Lower lobe of right lung (tissue), 2 donors: ENCODE measurements at places on chromosomes 1 and 21. TPM values are rescaled to one million over a fixed set of nuclear protein-coding genes. Genes with fewer than 3 reads are reported as not detected.
A peak's percentile ranks its signal among the peaks of the same experiment; 100 is the strongest.

GRCh38 chr1:41902664-41903063, 16.1 kb downstream of the HIVEP3 start:
- DNase-seq = no peak

GRCh38 chr1:86706018-86706635, 1.8 kb downstream of the SH3GLB1 start:
- no peak for DNase-seq

DNA sequence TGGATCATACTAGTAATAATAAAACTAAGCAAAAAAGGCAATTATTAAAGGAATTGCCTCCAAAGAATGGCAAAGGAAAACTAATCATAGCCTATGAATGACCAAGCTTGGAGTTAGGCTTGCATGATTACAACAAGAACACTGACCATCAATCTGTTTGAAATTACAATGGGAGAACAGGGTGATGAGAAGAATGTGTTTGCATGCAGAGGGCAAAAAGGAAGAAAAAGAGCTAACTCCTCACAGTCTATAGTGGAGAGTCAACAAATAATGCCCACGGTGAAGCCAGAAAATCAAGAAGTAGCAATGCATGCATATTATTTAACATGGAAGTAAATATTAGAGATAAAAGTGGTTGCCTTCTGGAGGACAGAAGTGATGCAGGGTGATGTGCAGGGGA, 71.8 kb downstream of the COLGALT2 start:
- DNase-seq = no peak

The KRTAP21-3 gene
- total RNA-seq = not detected

The ECM1 gene
- total RNA-seq = 16.9 TPM

DNA sequence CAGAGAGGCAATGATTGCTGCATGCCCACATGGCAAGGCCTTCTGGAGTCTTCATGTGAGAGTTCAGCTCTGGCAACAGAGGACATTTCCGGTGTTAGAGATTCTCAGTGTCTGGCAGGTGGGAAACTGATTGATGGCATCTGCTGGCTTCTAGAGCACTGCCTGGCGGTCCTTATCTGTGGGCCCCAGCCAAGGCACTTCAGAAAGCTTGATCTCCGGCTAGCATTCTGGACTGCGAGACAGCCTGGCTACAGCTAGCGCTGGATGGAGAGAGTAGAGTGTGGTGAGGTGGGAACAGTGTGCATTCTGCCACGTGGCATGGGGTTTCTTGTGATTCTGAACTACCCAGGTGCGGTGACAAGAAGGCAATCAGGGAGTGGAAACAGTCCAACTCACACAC, 9.4 kb downstream of the ZNF678 start:
- DNase-seq = no peak

- DNase-seq = peak; percentile 13
Measured at GRCh38 chr1:3847081-3847480, 9.9 kb downstream of the CEP104 start.

DNA sequence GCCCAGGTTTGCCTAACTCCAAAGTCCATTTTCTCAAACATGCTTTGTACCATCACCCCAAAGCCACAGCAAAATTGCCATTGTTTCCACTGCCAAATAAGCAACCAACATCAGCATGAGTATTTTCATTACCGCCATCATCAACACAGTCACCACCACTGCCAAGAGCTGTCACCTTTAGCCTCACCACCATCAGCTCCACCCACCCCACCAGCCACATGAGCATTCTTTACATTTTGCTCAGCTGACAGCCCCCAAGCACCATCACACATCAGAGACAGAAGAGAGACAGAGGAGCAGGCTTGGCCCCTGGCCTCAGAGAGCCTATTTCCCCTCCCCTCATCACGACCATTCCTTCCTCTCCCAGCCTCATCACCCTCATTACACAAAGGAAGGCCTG, 42.7 kb downstream of the TAS1R2 start:
- no peak for DNase-seq

DNA sequence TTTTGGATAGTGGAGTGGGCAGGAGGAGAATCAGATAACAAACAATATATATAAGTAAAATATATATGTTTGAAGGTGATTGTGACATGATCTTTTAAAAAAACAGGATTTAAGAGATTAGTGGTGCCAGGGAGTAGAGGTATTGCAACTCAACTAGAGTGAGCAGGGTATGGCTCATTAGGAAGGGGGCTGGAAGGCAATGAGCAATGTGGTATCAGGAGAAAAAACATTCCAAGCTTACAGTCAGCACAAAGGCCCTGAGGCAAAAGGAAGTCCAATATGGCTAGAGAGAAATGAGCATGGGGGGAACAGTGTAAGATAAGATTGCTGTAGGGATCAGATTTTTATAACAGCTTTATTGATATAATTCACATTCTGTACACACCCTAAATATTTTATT, 5.3 kb upstream of the GADD45A start:
- no peak for DNase-seq

DNA sequence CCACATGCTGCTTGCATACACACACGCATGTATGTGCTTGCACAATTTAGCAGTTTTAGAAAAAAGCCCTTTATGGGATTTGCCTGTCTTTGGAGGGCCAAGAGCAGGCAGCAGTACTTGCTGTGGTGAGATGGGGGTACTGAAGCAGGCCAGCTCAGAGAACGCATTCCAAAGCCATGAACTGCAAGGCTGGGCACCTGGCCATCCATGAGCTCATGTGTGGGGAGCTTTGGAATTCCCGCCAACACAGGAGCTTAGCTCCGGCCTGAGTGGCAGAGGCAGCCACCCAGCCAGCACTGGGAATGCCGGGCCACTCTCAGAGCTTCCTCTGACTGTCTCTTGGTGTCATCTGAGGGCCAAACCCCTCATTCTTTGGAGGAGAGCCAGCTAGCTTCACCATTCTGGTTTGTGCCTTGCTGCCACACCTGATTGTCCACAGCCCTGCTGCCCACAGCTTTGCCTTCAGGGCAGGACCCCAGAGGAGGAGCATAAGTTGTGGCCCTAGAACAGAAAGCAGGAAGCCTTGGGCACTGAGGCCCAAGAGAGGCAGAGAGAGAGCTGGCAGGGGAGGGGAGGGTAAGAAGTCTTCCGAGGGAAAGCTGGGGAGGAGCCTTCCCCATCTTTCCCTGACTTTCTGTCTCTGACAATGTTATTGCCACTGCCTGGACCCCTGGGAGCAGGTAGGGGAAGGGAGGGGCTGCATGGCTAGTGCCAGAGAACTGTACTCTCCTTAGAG, 92.1 kb upstream of the POU3F1 start:
- peak; percentile 79 for DNase-seq

The S100A8 gene
- total RNA-seq = 622 TPM

The KRTAP13-4 gene
- not detected for total RNA-seq
